ENCODE measurements at places on chromosomes 16 and 17.

DNA sequence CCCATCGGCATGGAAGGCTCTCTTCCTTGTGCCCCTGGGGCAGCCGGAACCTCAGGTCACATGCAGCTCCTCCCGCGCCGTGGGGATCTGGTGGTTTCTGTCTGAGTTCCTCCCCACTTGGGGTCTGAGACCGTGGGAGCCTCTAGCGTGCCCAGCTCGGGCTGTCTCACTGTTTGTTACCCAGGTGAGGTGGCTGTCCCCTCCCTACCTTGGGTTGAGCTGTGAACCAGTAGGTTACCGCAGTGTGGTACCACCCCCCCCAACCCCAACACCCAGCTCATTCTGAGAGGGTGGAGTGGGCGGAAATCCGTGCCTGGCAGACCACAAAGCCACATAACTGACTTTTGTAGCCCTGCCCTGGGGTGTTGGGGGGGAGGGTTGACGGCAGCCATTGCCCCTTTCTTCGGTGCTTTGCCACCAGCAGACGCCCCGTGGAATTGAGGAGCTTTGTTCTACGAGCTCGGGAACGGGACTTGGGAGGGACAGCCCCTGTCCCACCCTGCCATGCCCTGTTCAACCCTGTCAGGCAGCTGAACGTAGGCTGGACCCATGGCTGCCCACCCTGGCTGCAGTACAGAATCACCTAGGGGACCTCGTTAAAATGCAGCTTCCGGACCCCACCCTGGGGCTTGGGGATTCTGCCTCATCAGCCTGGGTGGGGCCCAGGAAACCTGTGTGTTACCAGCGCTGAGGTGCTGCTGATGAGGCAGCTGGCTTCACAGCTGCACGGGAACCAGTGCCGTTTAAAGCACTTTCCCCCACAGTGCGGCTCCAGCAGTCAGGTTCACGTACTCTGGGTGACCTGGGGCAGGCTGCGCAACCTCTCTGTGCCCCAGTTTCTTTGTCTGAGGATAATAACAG, 18.5 kb downstream of the RAP1GAP2 start:
- DNase-seq, result no peak

DNA sequence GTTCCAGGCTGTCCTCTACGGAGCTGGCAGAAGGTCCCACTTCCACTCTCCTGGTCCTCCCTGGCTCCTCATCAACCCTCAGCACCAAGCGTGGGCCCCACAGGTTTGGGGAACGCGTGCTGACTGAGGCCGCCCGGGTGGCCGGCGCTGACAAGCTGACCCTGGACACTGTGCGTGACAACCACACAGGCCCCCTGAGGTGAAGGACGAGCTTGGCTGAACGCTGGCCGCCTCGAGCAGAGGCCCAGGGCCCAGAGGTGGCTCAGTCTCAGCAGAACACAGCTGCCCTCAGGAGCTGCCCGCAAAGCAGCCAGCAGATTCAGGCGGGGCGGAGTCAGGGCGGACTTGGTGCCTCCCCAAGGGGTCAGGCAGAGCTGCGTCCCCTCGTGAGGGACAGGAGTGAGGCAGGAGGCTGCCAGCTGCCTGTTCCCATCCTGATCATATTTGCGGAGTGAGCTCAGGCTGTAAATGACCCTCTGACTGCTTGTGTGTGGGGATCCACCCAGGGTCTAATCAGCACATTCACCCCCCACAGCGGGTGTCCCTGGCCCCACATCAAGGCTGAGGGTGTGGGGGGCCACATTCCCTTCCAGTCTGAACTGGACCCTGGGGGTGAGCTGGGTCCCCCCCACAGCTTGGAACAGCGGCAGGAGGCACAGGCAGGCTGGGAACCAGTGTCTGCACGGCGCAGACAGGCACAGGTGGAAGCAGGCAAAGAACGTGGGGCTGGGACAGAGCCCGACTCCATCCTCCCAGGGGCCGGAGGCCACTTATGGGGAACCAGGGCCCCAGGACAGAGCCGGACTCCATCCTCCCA, 105.1 kb upstream of the METRNL start:
- no peak for DNase-seq

- DNase-seq, result peak; percentile 85
Observed at GRCh38 chr17:41518789-41519449, at the start of gene KRT15. Gene KRT15 (minus strand): TSS chr17:41518890. CDS start chr17:41518827, 63 bp downstream.

DNA sequence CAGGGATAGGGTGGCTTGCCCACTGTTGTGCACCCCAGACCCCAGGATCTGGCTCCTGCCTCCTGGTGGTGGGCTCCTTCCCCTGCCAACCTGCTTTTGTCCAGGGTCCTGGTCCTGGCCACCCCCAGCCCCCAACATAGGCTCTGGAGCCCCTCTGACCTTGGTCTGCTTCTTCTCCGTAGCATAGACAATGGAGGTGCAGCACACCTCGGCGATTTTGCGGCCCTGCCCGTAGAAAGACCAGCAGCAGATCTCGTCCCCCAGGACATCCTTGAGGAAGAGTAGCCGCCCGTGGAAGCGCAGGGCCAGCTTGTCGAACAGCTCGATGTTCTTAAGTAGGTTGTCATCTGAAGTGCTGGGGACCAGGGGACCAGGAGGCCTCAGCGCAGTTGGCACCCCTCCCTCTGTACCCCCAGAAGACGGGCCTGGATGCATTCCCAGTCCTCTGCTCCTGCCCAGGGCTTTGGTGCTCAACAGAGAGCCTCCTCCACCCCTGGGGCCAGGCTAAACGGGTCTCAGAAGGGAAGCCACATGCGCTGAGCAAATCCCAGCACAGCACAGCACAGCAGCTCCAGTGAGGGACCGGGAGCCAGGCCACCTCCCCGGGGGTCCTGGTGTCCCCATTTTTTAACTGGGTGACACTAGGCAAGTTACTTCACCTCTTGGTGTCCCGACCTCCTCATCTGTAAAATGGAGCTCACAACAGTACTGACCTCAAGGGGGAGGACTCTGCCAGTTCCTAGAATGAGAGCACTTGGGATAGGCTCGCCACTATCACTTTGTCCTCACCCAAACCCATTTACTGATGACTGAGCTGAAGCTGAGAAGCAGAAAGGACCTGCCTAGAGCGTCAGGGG, 10.8 kb downstream of the ASPHD1 start:
- DNase-seq, result no peak

DNA sequence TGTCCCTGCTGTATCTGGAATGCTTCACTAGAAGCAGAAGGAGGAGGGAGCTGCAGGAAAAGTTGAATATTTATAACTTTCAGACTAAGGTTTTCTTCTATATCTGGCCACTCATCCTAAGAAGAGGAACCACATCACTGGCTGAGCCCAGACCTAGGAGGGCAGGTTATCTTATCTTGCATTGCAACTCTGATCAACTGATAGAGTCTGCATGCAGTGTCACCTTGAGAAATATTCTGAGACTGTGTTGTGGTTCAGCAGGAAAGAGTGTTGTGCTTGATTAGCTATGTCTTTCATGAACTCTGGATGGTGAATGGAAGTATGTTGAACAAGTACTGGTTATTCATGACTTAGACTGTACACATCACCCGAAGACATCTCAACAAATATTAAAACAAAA, 460.0 kb downstream of the TOX3 start:
- DNase-seq, result no peak

DNA sequence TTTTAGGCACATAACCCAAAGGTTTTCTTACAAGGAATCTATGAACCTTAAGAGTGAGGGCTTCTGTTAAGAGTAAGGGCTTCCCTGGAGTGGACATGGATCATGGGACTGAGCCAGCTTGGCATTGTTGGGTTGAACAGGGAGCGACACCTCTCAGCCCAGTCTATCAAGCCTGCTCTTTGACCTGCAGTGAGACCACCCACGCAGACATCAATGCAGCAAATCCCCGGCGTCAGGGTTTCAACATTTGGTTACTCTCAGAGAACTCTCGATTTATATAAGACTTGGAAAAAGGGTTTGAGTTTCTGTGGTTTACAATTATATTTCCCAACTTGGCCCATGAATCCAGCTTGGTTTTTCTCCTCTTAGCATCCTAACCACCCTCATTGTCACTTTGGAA, 299.9 kb downstream of the WWOX start:
- no peak for DNase-seq

DNA sequence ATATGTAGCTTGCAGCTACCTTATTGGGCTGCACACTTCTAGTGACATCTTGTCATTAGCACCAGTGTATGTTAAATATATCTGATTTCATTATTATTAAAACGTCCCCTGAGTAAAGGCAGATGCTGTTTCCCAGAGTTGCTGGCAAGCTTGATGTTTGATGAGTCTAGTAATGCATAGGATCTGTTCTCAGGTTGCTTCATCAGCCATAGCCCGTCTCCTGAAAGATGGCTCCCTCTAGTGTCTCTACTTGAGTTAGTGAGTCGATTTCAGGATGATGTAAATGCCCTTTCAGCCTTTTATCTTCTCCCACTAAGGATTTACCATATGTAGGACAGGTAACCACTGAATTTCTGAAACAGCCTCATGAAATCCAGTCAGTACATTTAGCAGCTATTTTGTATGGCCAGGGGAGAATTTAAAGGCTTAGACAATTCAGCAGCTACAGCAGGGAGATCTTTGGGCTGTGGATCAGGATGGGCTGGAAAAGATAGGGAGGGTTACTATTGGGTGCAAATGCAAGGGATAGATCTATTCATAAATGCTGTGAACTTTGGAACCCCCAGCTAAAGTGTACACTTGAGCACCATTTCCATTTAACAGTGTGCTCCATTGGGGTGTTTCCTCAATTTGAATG, 376.3 kb downstream of the CNTNAP4 start:
- peak; percentile 57 for DNase-seq

DNA sequence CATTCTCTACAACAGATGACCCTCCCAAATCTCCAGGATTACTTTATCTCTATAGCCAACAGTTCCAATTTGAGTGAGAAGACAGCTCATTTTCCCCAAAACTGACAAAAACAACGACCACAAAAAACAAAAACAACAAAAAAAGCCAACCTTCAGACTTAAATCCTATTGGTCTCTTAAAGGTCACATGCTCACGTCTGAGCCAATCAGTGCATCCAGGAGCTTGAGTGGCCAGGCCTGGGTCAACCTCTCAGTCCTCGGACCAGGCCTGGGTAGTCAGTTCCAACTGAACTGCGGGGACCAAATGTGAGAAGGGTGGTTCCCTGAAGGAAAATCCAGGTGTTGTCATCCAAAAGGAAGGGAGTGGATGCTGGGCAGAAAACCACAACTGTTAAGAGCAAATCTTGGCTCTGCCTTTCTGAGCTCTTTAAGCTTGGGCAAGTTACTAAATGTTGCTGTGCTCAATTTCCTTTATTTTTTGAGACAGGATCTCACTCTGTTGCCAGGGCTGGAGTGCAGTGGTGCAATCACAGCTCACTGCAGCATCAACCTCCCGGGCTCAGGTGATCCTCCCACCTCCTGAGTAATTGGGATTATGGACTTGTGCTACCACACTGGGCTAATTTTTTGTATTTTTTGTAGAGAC, 43.0 kb upstream of the MSI2 start:
- DNase-seq, result no peak

DNA sequence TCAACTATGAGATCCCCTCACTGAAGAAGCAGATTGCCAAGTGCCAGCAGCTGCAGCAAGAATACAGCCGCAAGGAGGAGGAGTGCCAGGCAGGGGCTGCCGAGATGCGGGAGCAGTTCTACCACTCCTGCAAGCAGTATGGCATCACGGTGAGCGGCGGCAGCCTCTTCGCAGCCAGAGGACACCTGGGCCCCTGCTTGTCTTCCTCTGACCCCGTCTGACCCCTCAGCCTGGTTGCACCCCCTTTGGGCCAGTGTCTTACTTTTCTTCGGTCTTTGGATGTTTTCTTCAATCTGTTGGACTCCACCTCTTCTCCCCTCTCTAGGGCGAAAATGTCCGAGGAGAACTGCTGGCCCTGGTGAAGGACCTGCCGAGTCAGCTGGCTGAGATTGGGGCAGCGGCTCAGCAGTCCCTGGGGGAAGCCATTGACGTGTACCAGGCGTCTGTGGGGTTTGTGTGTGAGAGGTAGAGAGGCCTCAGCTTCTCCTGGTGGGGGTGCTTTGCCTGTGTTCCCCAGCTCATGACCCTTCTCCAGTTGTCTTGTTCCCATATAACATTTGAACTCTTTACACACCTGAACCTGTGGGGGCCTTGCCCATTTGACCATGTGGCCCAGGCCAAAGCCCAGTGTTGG, 4.4 kb downstream of the CDK5RAP3 start:
- DNase-seq, result no peak

DNA sequence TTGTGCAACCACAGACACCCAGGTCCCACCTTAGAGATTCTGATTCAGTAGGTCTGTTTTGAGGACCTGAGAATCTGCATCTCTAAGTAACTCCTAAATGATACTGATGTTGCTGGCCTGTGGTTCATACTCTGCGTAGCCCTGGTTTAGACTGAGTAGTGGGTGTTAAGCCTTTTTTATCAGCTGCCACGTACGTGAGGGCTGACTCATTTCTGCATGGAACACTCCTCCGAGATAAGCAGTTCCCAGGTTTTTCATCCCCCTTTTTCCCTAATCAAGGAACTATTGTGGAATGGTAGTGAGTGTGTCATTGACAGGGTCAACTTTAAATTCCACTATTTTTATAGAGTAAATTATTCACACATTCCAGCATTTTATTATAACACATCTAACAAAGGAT, 26.1 kb downstream of the CDRT4 start:
- no peak for DNase-seq

GRCh38 chr17:5883775-5884665, 186.2 kb upstream of the WSCD1 start:
- no peak for DNase-seq

- DNase-seq, result no peak
Observed at GRCh38 chr16:57564571-57565270, 22.3 kb downstream of the ADGRG5 start.

- peak; percentile 22 for DNase-seq
Observed at GRCh38 chr17:4708436-4708835, 2.0 kb upstream of the ARRB2 start.

DNA sequence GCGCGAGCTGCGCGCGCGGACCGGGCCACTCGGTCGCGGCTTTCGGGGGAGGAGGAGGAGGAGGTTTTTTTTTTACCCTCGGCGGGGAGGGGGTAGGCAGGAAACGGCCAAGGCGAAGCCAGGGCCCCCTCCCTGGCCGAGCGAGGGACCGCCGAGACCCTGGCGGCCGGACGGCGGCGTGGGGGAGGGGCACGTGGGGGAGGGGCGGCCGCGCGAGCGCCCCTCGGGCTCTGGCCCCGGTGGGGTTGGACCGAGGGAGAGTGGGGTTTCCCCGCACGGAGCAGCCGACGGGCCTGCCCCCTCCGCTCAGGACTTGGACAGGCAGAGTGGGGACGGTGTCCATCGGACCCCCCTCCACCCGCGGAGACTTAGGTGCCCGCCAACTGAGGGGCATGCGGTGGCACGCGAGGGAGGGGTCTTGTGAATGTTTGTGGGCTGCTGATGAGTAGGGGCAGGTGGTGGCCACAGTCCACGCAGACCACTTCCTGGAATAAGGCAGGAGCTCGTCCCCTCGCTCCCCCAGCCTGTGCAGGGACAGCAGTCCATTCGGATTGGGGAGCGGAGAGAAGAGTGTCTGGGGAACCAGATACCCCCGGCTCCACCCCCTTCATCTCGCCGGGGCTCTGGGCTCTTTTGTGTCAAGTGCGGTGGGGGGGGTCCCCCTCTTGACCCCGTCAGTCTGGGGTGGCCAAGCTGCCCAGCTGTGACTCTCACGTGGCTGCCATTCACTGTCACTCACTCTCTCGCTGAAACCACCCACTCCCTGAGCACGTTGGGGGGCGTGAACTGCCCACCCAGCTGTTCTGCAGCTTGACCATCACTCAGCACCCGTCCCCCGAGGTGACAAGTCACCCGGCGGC, 3.0 kb upstream of the CHD3 start:
- peak; percentile 80 for DNase-seq

GRCh38 chr17:9905902-9906301, 831 bp upstream of the RCVRN start:
- no peak for DNase-seq

- DNase-seq, result no peak
Observed at GRCh38 chr16:1991135-1991551, 1.4 kb downstream of the SYNGR3 start.

GRCh38 chr16:10756574-10756973, 12.9 kb downstream of the NUBP1 start:
- DNase-seq, result no peak

All from NCI-H1417 (cell line).